ENCODE measurements at places on chromosomes 6 and 20.

- DNase-seq, result no peak
Observed at GRCh38 chr6:71983131-71983530, 96.8 kb downstream of the RIMS1 start.

- no peak for DNase-seq
Observed at GRCh38 chr6:40672087-40672486, 84.9 kb upstream of the LRFN2 start.

- no peak for DNase-seq
Observed at GRCh38 chr6:161409353-161409752, 135.5 kb upstream of the AGPAT4 start.

- DNase-seq, result no peak
Observed at GRCh38 chr20:61619751-61620150, 367.7 kb downstream of the CDH4 start.

DNA sequence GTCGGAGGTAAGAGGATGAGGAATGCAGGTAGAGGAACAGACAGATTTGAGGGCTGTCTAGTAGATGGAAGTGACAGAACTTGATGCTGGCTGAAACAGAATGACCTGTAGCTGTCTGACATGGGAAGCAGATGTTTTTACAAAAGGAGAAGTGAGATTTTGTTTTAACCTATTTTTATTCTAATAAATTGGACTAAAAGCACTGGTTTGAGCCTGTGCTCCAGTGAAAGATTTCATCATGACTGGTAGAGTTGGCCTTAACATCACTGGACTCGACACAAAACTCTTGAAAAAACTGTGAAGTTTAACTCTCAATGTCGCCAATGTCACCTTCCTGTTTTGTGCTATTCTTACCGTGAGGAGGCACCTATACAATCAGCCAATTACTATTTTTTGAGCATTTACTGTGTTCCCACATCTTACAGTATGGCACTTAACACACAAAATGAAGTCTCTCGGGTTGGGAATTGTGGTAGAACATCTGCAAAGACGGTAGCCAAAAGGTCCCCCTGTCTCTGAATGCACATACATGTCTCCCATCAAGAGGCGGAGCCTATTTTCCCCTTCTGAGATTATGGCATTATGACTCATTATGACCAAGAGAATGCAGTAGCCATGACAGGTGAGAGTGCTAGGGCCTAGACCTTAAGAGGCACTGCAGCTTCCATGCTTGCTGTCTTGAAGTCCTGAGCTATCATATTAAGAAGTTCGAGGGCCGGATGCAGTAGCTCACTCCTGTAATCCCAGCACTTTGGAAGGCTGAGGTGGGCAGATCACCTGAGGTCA lies 93.2 kb downstream of the FOXF2 start:
- DNase-seq, result no peak

- DNase-seq, result peak; percentile 52
Observed at GRCh38 chr20:16821211-16822089, 73.3 kb downstream of the OTOR start.

DNA sequence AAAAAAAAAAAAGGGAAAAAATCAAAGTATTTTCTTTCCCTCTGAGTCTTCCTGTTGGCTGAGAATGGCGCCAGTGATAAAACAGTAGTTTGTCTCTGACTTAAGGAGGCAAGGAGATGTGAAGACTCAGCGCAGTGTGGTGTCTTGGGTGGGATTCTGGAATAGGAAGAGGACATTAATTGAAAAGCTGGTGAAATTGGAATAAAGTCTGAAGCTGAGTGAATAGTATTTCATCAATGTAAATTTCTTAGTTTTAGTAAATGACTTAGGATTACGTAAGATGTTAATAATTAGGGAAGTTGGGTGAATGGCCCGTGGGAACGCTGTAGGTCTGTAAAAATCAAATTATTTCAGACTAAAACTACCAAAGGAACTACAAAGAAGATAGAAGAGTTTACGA lies 122.8 kb upstream of the ZNF217 start:
- no peak for DNase-seq

All from H1 (cell line).